Dermis microvascular lymphatic vessel endothelial cell (primary cell): ENCODE measurements at places on chromosomes 2 and 18. TPM values are rescaled to one million over a fixed set of nuclear protein-coding genes. Genes with fewer than 3 reads are reported as not detected.

DNA sequence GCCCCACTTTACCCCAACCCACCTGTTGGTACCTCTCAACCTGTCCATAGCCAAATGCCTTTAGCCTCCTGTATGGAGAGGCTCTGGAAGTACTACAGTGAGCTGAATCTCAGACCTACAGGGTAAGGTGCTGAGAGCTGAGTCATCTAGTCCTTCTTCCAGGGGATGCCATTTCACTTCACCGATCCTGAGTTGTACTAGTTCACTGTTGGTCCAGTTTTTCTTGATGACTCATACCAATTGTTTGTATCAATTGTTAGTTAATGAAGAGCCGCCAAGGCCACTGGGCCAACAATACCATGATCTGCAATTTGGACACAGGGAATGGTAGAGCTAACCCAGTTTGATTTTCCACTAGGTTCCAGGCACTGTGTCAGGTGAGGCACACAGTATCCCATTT, 257.0 kb downstream of the CLIP4 start:
- DNase-seq, result no peak

DNA sequence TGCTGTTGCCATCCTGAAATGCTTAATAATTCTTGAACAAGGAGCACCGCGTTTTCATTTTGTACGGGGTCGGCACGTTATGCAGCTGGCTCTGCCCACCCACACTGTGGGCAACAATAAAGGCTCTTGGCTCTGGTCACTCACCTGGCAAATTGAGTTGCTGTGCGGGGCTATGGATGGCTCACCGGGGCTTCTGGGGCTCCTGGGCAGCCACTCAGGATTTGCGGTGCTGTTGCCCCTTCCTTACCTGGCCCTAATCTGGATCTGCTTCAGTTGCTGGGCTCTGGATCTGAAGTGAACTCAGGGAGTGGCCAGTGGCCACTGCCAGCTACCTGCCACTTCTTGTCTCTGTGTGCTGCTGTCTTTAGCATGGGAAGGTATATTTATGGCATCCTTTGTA, 22.7 kb downstream of the RHOB start:
- no peak for DNase-seq

Gene CCDC102B
- 24.8 and 34.0 TPM in 2 replicates for total RNA-seq

Gene GPN1
- total RNA-seq, result 32.1 TPM in 2 replicates

GRCh38 chr18:13398631-13399030, 180.1 kb downstream of the LDLRAD4 start:
- no peak for DNase-seq

Gene RGPD3
- 0.13 and 0.25 TPM in 2 replicates for total RNA-seq

- DNase-seq, result no peak
Measured at GRCh38 chr2:4528773-4529172, 825.4 kb downstream of the DCDC2C start.

DNA sequence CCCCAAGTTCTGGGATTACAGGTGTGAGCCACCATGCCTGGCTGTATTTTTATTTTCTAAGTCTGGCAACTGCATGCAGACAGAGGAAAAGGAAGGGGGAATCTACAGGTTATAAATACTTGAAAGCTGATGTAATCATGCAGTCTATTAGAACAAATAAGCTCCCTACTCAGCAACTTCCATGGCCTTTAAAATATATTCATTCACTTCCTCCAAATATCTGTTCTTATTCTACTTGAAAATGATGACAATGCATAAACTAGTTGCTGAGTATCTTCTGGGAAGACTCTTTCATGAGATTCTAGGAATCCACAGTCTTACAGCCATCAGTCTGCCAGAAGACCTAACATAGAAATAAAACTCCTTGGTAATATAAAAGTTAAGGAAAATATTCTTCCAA, 66.9 kb upstream of the NCKAP5 start:
- no peak for DNase-seq

DNA sequence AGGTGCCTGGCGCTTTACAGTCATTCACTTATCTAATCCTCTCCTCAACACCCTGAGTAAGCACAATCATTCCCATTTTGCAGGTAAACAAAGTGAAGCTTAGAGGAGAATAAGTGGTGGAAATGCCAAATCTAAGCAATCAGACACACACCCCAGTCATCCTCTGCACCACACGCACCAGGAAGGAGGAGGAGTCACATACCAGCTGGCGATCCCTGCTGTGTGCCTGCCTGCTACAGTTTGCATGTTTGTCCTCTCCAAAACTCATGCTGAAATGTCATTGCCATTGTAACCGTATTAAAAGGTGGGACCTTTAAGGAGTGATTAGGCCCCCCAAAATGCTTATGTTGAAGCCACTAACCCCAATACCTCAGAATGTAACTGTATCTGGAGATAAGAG, 93.7 kb downstream of the LOXHD1 start:
- no peak for DNase-seq

Gene AQP4
- not detected in 2 replicates for total RNA-seq

Gene PTGR3
- total RNA-seq, result 9.1 and 11.5 TPM in 2 replicates

GRCh38 chr18:45670281-45670962, 53.6 kb upstream of the SLC14A1 start:
- no peak for DNase-seq

GRCh38 chr2:240503848-240504247, 53.9 kb downstream of the ANKMY1 start:
- DNase-seq, result no peak

GRCh38 chr2:7646661-7647060, 729.4 kb downstream of the RNF144A start:
- DNase-seq, result no peak

- peak; percentile 3 for DNase-seq
Measured at GRCh38 chr2:217316743-217317142, 456.9 kb upstream of the TNP1 start.

DNA sequence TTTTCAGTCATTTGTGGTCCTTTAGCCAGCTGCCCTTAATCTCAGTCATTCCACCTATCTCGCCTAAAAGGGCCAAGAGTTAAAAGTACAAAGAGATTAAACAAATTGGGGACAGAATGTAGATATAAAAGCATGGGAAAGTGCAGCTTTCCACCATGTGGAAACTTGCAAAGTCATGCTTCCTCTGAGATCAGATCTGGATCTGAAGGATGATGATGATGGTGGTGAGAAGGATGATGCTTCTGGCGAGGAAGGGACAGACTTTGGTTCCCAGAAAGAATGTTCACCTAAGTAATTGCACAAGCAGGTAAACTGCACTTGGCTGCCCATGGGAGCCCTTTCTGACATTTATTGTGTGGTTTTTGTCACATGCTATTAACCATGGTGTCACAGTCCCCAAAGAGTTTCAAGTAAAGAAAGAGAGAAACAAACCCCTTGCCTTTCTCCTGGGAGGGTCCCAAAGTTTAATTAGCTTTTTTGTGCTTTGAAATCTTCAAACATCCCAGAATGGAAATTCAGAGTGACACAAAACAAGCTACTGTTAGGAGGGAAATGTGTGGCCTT, 34.7 kb downstream of the KLF7 start:
- DNase-seq, result no peak

Gene AP1S3
- 0.89 and 2.8 TPM in 2 replicates for total RNA-seq

DNA sequence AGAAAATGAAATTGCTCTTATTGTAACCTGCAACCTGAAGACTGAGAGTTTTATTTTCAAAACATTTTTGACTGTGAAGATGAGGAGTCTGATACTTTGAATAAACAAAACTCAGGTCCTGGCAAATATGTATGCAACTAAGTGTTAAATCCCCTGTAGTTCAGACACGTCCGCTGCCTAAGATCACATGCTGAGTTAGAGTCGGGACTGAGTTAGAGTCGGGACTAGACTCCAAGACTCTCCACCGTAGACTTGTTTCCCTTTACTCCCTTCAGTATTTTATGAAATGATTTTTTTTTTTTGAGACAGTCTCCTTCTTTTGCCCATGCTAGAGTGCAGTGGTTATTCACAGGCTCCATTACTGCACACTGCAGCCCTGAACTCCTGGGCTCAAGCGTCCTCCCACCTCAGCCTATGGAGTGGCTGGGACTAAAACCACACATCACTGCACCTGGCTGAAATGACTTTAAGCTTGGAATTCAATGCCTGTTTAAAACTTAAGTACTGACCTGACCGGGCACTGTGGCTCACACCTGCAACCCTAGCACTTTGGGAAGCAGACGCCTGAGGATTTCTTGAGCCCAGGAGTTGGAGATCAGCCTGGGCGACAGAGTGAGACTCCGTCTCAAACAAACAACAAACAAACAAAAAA, 28.0 kb upstream of the PMAIP1 start:
- DNase-seq, result no peak

Gene GRB14
- 0.38 and 0.64 TPM in 2 replicates for total RNA-seq

- DNase-seq, result no peak
Measured at GRCh38 chr2:67290451-67291290, 106.5 kb upstream of the ETAA1 start.

Gene PPP1R7
- total RNA-seq, result 45.0 and 50.5 TPM in 2 replicates

GRCh38 chr2:72378753-72379348, 231.2 kb upstream of the CYP26B1 start:
- DNase-seq, result no peak

DNA sequence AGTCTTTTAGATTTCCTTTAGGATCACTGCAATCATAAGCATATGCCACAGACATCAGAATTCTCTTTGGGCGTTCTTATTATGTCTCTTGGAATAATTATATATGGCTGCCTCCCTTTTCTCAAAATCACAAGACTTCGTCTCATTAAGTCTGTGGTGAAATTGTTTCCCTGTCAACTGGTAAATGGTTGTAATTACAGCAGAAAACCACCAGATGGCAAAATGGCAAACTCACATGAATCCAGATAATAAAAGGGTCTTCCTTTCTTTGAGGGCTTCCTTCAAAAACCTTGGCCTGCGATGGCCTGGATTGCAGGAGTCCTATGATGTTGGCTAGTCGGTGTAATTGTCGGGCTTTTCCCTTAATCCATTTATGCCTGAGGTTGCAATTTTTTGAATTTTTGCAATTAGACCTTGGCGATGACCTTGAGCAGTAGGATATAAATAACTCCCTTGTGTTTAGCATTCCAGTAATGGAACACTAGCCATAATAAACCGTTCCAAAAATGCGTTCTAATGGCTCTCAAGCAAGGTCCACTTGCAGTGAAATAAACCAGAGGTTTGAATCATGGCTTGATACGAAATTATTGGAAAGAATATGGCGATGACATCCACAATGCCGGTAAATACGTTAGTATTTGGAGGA, 656.4 kb downstream of the MBD2 start:
- peak; percentile 11 for DNase-seq

Gene MC5R
- total RNA-seq, result not detected in 2 replicates

Gene ADRA2B
- under 0.01 TPM in 2 replicates for total RNA-seq

GRCh38 chr2:64168201-64168600, 24.0 kb upstream of the PELI1 start:
- DNase-seq, result no peak

DNA sequence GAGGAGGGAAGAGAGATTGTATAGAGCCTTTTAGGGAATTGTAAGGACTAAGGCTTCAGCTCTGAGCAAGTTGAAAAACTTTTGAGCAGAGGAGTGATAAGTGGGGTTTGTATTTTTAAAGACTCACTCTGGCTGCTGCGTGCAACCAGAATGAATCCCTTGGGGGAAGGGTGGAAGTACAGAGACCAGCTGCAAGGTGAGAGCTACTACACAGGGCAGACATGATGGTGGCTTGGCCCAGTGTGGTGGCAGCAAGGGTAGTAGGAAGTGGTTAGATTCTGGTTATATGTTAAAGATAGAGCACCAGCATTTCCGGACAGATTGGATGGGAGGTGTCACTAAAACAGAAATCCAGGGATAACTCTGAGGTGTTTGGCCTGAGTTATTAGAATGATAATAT, 10.1 kb upstream of the SESTD1 start:
- DNase-seq, result no peak

Gene ZNF521
- total RNA-seq, result 66.4 and 151 TPM in 2 replicates

DNA sequence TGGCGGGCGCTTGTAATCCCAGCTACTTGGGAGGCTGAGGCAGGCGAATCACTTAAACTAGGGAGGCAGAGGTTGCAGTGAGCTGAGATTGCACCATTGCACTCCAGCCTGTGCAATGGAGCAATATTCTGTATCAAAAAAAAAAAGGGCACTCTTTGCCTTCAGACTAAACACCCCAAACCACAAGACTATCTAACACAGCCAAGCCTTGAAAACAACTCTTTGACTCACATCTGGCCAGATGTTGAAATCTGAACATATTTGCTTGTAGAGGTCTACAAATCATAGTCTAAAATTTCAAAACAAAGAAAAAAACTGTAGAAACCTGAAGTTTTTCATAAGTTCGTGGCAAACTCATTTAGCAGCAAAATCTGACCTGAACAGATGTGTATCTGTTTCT, 94.9 kb downstream of the FAM161A start:
- no peak for DNase-seq

Gene PER2
- total RNA-seq, result 1.7 and 2.7 TPM in 2 replicates

- no peak for DNase-seq
Measured at GRCh38 chr18:50830544-50830943, 10.7 kb upstream of the MRO start.

DNA sequence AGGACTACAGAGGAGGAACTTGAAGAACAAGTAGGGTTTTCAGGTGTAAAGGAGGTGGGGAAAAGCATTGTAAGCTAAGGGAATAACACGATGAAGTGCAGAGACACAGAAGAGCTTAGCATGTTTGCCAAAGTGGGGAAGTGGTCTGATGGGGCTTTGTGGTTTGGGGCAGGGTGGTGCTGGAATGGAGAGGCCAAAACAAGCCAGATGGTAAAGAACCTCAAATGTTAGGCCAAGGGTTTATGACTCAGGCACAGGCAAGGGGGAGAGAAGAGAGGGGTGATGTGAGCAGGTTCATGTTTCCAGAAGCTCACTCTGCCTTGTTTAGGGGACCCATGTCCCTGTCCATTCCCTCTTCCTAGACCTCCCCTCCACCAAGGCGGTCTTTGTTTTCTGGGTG, 104.5 kb upstream of the YWHAQ start:
- no peak for DNase-seq

Gene SKA1
- total RNA-seq, result 2.9 and 10.3 TPM in 2 replicates

DNA sequence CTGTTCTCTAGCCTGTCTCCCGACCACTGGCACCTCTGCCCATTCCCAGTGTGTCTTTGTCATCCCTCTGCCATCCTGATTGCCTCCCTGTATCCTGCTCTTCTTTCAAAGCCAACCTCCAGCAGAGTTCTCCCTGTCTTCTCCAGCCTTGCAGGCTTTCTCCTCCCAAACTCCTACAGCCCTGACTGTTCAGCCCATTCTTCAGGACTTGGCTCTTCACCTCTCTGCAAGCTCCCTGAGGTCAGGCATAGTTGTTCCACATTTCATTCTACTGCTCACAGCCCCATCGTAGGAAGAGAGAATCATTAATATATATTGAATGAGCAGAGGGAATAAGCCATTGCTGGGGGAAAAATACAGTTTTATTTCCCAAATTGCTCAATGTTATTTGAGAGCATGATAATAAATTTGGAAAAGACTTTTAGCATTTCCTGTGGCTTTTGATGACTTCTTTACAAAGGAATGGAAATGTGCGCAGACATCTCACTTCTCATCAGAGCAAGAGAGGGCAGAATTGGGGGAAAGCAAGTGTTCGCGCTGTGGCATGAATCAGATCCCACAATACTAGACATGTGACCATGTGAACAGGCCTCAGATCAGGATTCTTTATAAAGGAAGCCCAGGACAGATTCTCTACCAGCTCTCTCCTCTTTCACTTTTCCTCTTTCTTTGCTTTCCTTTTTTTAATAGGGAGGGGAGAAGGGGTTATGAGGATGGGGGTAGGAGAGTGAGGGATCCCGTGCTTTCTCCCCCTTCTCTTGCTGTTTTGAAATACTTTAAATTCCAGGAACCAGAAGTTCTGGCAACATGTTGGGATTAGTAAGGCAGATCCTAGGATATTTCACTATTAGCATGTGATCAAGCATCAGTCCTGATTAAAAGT, 37.4 kb downstream of the EPAS1 start:
- peak; percentile 83 for DNase-seq

GRCh38 chr18:70662588-70662987, 373.7 kb downstream of the SOCS6 start:
- no peak for DNase-seq

Gene TEX44
- not detected in 2 replicates for total RNA-seq
